ENCODE measurements at places on chromosomes 7 and 10. TPM values are rescaled to one million over a fixed set of nuclear protein-coding genes. Genes with fewer than 3 reads are reported as not detected.
A peak's percentile ranks its signal among the peaks of the same experiment; 100 is the strongest.

GRCh38 chr7:45573661-45574415 lies at the start of gene ADCY1:
Gene ADCY1 (plus strand): TSS chr7:45574368. CDS start chr7:45574544, 176 bp downstream.
- DNase-seq: no peak

- peak; percentile 56 for DNase-seq
Measured at GRCh38 chr7:55242613-55243012, 122.5 kb upstream of the LANCL2 start.

DNA sequence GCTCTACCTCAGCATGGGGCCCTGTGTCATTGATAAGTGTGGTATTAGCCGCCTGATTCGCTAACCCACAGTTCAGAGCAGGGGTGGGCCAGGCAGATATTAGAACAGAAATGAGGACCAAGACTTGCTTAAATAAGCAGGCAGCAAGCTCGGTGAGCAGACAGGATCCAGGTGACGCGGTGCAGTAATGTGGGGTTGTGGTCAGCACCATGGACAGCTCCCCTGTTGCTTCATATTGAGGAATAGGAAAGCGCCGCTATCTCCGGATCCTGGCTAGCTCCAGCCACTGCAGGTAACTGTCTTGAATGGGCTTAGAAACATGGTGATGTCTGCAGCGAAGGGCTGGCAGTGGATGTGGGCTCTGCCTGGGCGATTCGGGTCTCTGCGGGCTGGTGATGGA lies 51.3 kb upstream of the GPR26 start:
- DNase-seq: peak; percentile 7

GRCh38 chr7:8208816-8209215 lies 53.2 kb downstream of the ICA1 start:
- no peak for DNase-seq

DNA sequence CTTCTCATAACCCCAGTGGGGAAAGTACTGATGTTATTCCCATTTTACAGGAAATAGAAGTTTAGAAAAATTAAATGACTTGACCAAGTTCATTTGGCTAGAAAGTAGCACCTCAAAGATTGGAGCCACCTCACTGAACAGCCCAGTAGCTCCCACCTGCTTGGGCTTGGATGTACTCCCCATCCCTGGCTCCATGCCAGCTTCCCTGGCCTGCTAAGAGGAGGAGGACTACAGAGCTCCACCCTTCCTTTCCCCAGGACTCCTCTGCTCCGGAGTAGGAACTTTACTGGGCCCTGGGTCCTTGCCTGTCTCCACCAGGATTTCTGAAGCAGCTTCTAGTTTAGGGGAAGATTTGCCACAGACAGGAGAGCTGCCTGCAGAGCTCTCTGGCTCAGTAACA lies 3.1 kb downstream of the HPS6 start:
- no peak for DNase-seq

GRCh38 chr7:118214833-118215182 lies 9.7 kb upstream of the ANKRD7 start:
- DNase-seq: no peak

DNA sequence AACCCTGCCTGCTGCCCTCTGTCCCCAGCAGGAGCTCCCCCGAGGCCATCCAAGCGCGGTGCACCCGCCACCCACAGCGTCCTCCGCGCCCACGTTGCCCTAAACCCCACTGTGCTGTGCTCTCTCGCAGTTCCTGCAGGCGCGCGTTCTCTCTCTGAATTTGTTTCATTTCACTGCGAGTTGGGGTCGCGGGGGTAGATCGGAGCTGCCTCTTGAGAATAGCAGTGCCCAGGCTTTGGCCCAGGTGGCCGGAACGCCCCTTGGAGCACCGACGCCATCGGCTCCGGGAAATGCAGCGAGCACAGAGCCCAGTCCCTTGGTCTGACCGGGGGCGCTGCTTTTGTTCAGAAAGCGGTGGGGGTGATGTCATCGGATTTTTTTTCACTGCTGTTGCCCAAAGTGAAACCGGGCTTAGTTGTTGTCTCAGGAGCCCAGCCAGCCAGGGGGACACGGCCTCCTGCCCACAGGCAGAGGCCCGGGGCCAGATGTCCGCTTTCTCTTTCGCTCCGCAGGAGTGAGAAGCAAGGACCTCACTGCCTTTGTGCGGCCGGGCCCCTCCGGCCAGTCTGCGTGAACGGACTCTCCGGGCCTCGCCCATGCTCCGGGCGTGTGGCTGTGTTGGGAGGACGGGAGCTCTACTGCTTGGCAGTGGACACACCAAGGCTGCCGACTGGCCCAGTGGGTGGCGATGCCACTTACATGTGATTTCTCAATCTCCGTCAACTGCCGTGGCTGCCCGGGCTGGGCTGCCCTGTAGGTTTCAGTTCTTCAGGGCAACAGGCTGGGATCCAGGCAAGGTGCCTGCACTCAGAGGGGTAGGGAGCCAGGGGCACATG lies 43.1 kb downstream of the FOXK1 start:
- peak; percentile 95 for DNase-seq

GRCh38 chr10:44984671-44985101 lies 6.1 kb upstream of the DEPP1 start:
- DNase-seq: no peak

GRCh38 chr7:7843240-7843639 lies 124.8 kb upstream of the RPA3 start:
- no peak for DNase-seq

- no peak for DNase-seq
Measured at GRCh38 chr7:46152696-46153095, 231.6 kb upstream of the IGFBP3 start.

DNA sequence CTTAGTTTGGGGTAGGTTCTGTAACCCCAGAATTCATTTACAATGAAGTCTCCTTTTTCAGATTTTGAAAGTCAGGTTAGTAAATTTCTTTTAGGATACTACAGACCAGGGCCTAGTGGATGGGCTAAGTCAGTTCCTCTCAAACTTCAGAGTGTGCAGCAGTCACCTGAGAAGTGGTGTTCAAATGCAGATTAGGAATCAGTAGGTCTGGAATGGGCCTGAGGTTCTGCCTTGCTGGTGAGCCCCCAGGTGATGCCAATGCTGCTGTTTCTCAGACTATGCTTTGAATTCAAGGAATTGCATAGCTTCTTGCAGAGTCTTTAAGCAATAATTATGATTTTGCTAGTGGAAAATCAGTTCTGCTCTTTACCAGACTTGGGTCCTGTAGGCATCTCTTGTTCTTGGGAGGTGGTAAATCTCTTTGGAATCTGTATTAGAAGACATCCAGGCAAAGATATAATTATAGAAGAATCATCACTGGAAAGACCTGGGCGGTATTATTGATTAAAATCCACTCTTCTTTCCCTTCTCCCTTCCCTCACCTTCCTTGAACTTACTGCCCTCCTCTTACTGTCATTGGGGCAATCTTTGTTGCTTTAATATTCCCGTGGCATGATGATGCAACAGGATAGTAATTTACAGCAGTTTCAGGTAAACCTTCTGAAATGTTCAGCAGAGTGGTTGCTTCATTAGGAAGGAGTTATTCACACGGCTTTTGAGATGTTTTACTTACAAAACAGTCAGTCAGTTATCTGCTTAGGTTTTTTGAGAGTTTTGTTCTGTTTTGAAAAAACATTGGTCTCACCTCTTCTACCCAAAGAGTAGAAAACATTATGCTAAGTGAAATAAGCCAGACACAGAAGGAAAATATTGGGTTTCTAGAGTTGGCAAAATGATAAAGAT lies 87.2 kb downstream of the NRF1 start:
- no peak for DNase-seq

GRCh38 chr10:94428766-94429707 lies 26.7 kb downstream of the TBC1D12 start:
- DNase-seq: peak; percentile 66

DNA sequence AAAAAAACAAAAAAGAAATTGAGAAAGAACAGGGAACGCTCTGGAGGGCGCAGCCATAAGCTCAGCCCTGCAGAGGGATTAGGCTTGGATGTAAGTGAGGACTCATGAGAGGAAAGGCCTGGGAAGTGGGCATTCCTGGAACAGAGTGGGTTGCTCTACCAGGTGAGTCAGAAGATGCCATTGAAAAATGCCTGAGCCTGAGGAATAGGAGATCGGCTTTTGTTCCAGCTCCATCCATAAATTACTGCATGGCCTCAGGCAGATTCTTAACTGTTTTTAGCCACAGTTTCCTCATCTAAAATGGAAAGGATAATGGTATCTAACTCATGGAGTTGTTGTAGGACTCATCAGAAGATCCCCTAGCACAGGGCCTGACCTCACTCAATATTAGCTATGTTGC lies 1.1 kb upstream of the RGR start:
- no peak for DNase-seq

- no peak for DNase-seq
Measured at GRCh38 chr10:69344591-69345252, 66.4 kb downstream of the HK1 start.

The PBLD gene
- 2.3 TPM for polyA plus RNA-seq

The TMEM139 gene
- polyA plus RNA-seq: 0.07 TPM

The GPR146 gene
- polyA plus RNA-seq: 2.5 TPM

The GRM8 gene
- polyA plus RNA-seq: not detected

The SPACDR gene
- 1.3 TPM for polyA plus RNA-seq

The TLL2 gene
- polyA plus RNA-seq: 0.03 TPM

The RBAK gene
- polyA plus RNA-seq: 2.8 TPM

The BTBD16 gene
- polyA plus RNA-seq: not detected

The CFAP46 gene
- 1.6 TPM for polyA plus RNA-seq
